Bone marrow (tissue), 2 donors: ENCODE measurements at places on chromosomes 6 and 20.

DNA sequence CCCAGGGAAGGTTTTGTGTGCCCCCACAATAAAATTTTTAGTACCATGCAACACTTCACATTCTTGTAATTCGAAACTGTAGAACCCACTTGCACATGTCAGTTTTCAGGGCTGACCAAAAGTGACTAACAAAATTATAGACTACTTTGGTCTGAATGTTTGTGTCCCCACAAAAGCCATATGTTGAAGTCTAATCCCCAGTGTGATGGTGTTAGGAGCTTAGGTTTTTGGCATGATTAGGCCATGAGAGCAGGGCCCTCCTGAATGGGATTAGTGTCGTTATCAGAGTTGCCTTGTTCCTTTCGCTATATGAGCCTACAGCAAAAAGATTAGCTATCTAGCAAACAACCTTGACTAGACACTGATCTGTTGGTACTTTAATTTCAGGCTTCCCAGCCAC lies 49.0 kb upstream of the TENT5A start:
- no peak for DNase-seq

DNA sequence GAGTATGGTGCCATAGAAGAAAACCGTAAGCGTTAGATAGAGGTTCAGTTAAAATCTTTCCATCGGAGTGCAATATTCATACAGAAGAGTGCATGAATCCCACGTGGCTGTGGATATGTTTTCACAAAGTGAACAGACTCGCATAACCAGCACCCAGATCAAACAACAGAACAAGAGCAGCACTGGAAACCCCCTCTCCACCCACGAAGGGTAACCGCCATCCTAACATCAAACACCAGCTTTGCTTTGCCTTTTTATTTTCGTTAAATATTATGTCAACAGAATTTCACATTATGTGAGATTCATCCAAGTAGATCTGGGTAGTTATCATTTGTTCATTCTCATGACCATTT lies 4.7 kb downstream of the GTSF1L start:
- no peak for DNase-seq

GRCh38 chr6:118708055-118708454 lies 56.7 kb upstream of the CEP85L start:
- no peak for DNase-seq

DNA sequence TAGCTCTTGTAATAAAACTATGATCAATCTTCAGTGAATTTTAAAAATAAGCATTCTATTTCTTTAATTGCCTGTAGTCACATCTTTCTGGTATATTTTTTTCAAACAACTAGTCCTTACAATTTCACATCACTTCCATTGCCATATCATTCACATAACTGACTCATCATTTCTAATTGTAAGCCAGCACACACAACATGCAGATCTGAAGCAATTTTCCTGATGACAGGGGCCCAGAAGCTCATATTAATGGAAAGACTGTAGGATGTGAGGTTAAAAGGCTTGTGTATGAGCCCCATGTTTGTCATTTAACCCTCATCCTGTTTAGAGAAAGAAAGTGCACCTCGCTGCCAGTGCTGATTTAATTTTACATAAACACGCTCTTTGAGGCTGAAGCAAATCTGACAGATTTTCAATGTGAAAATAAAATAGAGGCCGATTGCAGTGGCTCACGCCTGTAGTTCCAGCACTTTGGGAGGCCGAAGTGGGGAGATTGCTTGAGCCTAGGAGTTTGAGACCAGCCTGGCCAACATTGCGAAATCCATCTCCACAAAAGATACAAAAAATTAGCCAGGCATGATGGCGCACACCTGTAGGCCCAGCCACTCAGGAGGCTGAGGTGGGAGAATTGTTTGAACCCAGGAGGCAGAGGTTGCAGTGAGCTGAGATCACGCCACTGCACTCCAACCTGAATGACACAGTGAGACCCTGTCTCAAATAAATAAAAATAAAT lies 40.1 kb upstream of the LTV1 start:
- no peak for DNase-seq

DNA sequence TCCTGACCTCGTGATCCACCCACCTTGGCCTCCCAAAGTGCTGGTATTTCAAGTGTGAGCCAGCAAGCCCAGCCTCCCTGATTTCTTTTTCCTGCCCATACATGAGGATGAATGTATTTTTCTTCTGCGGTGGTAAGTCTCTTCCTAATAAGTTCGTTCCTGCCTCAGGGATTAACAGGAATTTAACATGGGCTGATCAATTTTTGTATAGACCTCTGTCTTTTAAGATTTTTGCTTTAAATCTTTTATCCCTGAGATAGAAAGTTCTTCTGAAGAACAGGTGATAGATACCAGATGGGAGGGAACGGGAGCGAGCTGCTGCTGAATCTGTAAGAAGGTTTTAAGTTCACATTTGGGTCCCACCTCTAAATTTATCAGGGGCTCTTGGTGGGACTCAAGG lies 7.0 kb upstream of the ZNFX1 start:
- no peak for DNase-seq

- no peak for DNase-seq
Observed at GRCh38 chr20:35739294-35740163, 2.5 kb downstream of the RBM39 start.

- DNase-seq, result no peak
Observed at GRCh38 chr20:40009542-40009941, 679.5 kb downstream of the MAFB start.

DNA sequence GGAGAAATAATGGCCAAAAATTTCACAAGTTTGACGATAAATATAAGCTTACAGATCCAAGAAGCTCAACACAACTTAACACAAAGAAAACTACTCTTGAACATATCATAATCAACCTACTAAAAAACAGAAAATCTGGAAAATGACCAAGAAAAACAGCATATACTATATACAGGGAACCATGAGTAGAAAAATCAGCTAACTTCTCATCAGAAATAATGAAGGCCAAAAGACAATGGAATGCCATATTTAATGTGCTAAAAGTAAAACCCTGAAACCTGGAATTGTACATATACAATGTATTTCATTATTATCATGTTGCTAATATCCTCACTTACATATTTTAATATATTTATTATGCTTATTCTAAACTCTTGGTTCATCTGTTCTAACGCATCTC lies 25.3 kb downstream of the MAPK13 start:
- DNase-seq, result no peak

GRCh38 chr6:89840538-89840937 lies 10.9 kb downstream of the CASP8AP2 start:
- DNase-seq, result no peak

- no peak for DNase-seq
Observed at GRCh38 chr6:18317850-18318249, 53.5 kb upstream of the DEK start.

GRCh38 chr20:682123-682522 lies 6.5 kb upstream of the SCRT2 start:
- no peak for DNase-seq

DNA sequence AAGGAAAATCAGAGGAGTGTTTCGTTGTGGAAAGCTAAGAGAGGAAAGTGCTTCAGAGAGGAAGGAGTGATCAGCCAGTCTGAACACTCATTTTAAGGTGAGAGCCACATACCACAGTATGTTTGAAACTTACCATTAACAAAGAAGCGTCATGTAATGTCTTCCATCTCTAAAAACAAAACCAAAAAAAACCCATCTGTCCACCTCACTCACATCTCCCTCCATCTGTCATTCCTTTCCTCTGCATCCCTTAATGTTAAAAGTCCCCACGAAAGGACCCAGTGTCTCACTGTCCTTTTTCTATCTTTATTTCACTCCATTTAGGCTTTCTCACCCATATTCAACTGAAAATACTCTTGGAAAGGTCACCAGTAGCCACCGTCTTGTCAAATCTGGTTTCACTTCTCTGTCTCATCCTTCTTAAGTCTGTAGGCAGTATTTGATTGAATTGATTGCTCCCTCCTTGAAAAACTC lies 59.4 kb upstream of the GNRH2 start:
- DNase-seq, result no peak

DNA sequence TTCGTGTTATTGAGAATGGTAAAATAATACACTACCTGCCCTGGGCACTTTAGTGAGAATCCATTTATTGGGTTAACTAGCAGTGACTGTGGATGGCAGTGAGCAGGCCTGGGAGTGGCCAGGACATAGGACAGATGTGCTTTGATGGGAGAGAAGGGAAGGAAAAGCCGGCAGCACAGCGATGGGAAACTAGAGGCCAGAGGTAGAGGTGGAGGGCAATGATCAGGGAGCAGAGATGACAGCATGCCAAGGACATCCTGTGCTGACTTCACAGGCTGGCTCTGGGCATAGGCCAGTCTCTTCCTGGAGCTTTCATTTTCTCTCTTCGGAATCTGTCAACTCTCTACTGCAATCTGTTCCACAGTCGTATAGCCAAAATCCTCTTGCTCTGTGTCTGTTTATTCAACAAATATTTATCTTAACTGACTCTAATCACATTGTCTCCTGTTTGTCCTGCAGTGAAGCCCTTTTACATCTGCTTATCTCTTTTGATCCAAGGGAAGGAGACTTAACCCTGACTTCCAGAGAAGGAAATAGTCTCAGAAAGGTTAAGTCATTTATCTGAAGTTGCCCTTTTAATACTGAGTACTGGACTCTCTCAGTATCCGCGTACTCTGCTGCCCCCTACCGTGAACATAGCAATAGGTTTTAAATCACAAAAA lies 18.4 kb upstream of the MMP24 start:
- DNase-seq, result peak; percentile 16

- no peak for DNase-seq
Observed at GRCh38 chr6:13760307-13761304, 49.0 kb upstream of the RANBP9 start.

- no peak for DNase-seq
Observed at GRCh38 chr6:106579281-106579680, 50.0 kb downstream of the RTN4IP1 start.

DNA sequence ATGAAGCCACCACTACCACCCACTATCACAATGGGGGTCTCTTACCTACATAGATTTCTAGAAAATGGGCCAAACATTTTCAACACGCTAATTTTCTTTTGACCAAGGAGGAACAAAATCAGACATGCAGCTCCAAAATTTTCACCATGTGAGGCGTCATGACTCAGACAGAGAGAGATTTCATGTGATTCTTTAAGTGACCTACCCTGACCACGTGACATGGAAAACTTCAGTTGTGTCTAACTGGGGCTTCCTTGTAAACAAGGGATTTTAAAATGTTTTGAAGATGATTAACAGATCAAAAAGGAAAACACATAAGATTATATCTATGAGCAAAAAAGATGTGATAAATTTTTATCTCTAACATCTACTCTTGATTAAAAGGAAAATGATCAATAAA lies 199.2 kb downstream of the TBXT start:
- DNase-seq, result no peak

DNA sequence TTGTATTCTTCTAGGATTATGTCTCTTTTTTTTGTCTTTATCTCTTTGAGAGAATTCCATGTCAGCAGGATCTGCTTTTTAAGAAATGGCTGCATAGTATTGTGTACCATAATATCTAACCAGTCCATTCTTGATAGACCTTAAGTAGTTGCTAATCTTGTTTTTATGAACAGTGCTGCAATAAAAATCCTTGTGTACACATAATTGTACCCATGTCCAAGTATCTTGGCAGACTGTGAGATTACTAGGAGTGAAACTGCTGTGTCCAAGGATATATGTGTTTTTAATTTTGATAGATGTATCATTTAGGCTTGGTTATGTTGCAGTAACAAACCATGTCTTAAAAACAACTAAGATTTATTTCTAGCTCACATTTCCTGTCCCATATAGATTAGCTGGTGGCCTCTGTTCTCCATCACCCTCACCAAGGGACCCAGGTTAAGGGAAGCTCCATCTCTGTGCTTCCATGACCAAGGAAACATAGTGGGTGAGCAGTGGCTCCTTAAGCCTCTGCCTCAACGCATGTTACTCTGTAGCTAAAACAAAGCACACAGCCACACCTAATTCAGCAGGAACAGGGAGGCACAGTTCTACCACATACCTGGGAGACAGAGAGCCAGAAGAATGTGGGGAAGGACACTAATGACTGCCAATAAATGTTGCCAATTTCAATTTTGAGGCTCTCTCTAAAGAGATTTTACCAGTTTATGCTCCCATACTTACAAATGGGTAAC lies 12.1 kb upstream of the SUMO4 start:
- DNase-seq, result no peak

DNA sequence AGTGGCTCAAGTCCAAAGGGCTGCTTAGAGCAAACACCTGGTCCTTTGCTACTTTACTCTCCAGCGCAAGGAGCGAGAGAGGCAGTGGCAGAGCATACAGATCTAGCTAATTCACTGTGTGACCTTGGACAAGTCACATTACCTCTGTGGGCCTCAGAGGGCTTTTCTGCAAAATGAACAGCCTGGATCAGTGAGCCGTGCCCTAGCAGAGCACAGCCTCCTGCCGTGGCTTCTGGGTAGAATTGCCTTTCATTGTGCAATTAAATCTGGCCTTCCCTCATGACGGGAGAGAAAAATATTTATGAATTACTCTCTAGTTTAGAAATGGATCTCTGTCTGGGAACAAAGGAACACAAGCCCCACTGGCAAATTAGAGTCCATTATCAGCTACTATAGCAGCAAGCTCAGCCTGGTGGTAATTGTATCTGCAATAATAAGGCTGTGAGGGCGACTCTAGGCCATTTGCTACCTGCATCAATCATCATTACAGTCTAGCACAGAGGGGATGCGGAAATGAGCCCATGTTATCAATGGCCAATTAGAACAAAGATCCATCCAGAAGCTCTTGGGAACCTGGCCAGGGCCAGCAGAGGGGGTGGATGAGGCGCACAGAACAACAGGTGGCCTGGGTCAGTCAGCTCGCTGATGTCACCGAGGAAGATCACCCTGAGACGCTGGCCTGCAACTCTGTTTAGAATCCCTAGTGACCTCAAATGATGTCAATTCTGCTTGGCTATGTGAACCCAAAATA lies 114.2 kb upstream of the LY86 start:
- no peak for DNase-seq

GRCh38 chr20:51236421-51236820 lies 213.5 kb upstream of the KCNG1 start:
- no peak for DNase-seq

- DNase-seq, result no peak
Observed at GRCh38 chr6:7978736-7979135, 68.1 kb upstream of the TXNDC5 start.
